ENCODE measurements at places on chromosomes 6 and 20.

- no peak for DNase-seq
Measured at GRCh38 chr20:37559312-37560027, 31.8 kb upstream of the BLCAP start.

DNA sequence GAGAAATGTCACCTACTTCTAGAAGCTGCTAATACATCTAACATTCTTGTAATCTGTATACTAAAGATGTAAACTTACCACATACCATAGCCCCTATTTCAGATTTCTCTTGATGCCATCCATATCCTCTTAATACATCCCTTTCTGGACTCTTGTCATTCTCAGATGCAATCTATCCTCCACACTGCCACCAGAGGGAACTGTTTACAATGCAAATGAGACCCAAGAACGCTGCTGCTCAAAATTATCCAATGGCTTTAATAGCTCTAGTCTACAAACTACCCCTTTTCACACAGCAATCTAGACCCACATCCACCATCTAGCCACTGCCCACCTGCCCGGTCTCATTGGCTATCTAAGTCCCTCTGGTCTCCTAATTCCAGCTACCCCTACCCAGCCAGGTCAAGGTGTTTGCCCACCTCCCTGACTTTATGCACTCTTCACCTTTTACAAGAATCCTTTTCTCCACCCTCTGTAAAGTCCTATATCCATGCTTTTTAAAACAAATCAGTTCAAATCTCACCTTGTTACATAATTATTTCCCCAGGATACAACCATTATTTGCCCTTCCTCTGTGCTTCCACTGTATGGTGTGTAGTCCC lies 14.8 kb downstream of the FAXC start:
- no peak for DNase-seq

GRCh38 chr6:25179051-25179778 lies 100.0 kb upstream of the CARMIL1 start:
- no peak for DNase-seq

GRCh38 chr6:106300944-106301343 lies 24.6 kb downstream of the ATG5 start:
- no peak for DNase-seq

GRCh38 chr6:41757931-41758640 lies 10.9 kb upstream of the PGC start:
- no peak for DNase-seq

- DNase-seq = no peak
Measured at GRCh38 chr6:38935051-38935450, 113.5 kb upstream of the GLP1R start.
